ENCODE measurements at places on chromosomes 7 and 10.
A peak's percentile ranks its signal among the peaks of the same experiment; 100 is the strongest.

- no peak for DNase-seq
Observed at GRCh38 chr10:112361951-112362751, 11.8 kb upstream of the ACSL5 start.

DNA sequence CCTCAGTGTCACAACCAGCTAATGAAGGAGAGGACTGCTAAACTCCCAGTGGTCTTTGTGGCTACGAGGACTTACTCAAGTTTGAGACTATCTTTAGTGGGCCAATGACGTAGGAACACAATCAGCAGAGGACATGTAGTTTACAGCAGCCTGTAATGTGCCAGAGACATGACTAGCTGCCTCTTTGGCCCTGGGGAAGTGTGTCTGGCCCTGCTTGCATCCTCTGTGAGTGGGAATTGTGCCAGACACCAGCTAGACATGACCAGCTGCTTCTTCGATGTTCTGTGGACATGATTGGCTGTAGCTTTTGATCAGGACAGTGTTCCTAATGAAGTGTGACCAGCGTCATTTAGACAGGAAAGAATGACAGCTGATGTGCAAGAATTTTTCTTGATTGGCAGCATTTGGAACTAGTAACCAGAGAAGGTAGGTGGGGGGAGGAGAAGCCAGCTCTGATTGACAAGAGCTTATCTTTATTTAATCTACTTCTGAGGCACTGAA is 141.7 kb downstream of the AUTS2 start:
- no peak for DNase-seq

- no peak for DNase-seq
Observed at GRCh38 chr7:123692471-123692877, 36.8 kb downstream of the LMOD2 start.

GRCh38 chr10:47178537-47179290 is 121.3 kb upstream of the GDF10 start:
- DNase-seq, result no peak

DNA sequence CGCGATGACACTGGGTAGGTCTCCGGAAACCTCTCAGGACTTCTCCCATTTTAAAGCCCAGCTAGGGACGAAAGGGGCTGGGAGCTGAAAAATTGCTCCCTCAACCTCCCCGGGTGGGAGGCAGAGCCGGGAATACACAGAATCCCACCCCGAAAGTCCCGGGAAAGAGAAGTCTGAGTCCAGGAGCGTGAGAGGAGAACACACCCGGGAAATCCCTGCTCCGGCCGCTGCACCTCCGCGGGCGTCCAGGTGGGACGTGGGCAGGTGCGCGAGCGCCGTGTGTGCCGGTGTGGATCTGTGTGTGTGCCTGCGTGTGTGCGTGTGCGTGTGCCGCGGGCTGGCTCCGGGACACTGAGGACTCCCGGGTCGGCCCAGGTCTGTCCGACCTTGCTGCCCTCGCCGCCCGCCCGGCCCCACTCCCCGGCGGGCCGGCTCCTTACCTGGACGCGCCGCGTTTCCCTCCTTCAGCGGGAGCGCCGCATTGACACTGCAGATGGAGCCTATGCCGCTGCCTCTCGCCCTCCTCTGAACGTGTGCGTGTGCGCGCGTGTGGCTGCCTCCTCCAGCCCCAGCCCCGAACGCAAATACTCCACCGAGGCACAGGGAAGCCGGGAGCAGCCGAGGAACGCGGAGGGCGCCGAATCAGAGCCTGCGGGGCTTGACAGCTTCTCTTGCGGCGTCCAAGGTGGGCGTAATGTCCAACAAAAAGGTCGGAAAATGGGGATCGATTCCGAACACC is at the start of gene PLXNA4:
Gene PLXNA4, minus strand, starts transcription at position 489 of the 739 bp plus-strand sequence. CDS start 67,777 bp downstream, outside the sequence.
- no peak for DNase-seq

DNA sequence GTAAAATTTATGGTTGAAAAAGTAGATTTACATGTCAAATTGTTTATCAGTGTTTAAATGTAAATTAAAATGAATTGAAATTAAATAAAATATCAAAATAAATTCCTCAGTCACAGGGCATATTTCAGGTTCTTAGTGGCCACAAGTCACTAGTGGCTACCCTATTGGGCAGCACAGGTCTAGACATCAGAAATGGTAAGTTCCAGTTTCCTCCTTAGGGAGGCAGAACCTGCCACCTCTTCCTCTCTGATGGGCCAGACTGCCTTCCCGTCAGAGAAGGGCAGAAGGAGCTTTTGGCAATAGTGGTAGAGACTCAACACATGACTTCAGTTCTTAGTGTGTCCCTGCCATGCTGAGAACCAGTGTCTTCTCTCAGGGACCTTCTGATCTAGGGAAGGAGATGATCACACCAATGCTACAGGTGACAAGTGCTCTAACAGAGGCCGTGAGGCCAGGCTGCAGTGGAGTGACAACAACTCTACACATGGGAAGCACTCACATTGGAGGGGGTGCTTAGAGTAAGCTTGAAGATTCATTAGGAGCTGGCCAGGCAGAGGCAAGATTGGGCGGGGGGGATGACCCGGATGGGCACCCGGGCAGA is 14.4 kb upstream of the PCBD1 start:
- no peak for DNase-seq

DNA sequence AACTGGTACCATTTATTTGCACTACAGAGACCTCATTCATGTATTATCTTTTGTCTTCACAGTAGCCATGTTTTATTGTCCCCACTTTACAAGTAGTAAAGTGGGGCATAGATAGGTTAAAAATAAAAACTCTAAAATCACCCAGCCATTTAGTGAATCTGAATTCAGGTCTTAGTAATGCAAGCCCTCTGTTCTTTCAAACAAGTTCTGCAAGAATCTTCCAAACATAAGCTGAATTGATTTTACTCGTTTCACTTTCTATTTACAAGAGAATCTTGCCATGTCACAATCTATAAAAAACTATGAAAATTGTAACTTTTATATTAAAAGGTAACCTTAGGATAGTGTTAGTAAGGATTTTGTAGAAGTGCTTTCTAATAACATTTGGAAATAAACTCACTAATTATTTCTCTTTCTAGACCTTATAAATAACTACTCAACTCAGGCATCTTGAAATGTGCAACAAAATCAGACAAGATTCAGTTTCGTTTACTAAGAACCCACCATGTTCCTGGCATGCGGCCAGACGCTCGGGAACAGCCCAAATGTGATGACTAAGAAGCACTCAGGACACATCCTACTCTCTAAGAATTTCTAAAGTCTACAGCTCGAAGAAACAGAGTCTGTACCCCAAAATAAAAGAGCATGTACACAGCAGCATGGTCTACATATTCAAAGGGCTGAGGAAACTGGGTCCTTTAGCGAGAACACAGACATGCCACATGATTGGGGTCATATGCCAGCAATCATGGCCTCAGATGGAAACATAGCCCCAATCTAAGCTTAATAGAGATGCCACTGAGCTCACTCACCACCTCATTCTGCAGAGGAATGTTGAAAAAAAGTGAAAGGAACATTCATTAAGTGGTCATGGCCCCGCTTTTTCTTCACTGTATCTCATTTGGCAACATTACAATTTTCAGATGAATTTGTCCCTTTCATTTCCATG is 167.6 kb downstream of the AMPH start:
- peak; percentile 73 for DNase-seq

DNA sequence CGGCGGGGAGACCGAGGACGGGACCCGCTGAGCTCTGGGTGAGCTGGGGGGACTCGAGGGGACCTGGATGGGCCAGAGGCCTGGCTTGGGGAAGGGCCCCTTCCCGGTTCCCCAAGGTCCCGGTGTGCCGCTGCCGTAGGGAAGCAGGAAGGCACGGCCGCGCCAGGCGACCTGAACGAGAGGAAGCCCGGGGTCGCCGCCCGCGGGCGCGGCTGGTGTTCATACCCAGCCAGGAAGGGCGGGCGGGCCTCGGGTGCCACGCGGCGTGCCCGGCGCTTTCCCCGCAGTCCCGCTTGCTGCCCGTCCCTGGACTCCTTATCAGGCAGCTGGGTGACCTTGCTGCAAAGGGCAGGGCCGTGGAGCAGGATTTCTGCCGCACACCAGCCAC is 38.0 kb downstream of the ZNF777 start:
- no peak for DNase-seq

DNA sequence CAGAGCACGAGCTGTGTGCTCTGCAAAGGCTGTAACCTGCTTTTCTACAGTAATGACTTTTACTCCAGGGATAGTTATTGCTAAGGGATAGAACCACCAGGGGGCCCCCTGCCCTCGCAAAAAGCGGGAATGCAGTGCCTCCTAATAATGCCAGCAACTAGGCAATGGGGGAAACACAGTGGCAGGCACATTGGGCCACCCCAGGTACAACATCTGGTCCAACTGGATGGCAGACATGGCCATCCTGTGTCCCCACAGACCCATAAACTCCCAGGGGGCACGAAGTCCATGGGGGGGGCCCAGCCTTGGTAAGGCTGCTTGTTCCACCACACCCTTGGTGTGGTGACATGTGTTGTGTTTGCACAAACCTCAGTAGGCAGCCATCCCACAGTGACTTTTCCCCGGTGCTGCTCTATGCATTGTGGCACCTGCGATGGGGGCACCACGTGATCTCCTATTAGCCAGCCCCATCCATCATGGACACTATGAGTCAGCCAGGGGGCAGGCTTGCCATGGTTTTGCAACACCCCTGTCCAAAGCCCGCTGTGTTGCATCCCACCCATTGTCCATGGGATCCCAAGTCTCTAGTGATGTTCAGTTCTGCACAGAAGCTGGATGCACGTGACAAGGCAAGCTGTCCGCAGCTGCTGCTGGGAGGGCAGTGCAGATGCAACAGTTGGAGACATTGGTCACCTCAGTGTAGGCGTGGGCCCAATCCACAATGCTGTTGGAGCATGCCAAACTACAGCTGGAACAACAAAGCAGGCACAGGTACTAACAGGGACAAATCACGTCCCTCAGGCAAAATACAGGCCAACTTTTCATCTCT is 84.0 kb downstream of the ANLN start:
- DNase-seq, result no peak

- DNase-seq, result peak; percentile 34
Observed at GRCh38 chr7:25098096-25099046, 26.7 kb downstream of the CYCS start.

DNA sequence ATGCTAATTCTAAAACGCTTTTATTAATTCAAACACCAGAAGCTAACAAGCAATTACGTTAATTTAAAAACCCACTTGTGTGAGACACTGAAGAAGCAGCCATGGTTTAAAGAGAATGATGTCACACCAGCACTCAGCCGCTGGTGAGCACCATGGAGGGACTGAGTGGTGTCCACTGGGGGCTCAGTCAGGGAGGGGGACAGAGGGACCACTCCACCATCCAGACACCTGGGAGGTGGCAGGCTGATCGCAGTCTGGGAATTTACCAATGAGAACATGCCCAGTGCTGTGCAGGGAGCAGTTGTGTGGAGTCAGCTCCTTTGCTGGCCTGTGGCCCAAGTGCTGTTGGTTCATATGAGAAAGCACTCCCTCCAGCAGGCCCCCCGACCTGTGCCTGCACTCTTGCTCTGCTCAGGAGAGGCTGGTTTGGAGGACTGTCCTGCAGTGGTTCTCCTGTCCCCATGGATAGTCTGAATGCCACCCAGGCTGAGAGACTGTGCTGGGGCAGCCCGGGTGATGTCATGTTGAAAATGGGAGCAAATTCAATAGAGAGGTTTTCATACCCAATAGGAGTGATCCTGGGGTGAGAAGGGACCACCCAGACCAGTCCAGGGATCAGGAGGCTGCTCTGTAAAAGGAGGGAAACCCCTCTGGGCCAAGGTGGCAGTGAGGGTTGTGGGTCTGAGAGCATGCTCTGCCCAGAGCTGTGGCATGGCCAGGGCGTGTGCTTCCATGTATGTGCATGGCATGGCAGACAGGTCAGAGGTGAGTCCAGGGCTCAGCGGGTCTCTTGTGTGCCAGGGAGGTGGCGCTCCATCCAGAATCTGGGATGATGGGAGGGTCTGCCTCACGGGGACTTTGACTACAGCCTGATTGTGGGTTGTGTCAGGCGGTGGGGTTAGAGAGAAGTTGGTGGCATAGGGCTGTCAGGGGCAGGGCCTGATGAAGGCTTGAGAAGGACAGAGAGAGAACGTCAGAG is 12.7 kb downstream of the ADCY1 start:
- DNase-seq, result no peak
